ENCODE measurements at places on chromosomes 12 and 14.

GRCh38 chr12:123263196-123263817 is 8.3 kb downstream of the CDK2AP1 start:
- DNase-seq: no peak

GRCh38 chr12:56758728-56759262 is 4.3 kb upstream of the HSD17B6 start:
- DNase-seq: no peak

GRCh38 chr12:132774159-132774558 is 12.5 kb upstream of the ANKLE2 start:
- DNase-seq: no peak

DNA sequence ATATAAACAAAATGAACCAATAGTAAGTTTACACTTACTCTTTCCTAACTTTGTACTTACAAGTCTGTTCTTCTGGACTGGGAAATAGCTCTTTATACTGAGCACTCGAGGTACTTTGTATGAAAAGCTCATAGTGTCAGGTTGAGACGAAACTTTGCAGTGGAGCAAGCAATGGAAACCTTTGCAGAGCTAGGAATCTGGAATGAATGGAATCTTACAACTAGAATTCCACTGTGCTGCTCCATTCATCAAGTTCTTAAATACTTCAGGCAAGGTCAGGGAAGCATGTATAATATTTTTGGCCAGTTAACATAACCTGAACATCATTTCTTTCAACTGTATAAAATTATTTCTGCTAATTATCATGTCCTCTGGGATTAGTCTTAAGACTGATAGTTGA is 1327.5 kb upstream of the FLRT2 start:
- no peak for DNase-seq

- peak; percentile 58 for DNase-seq
These were observed 69.9 kb upstream of the CNTN1 start for GRCh38 chr12:40622246-40622838.

GRCh38 chr14:103994535-103995184 is 52.3 kb upstream of the RD3L start:
- DNase-seq: no peak

All from NCI-H1105 (cell line).